ENCODE measurements at places on chromosomes 3 and 15.
A peak's percentile ranks its signal among the peaks of the same experiment; 100 is the strongest.

GRCh38 chr15:44243829-44244228 is 44.7 kb upstream of the GOLM2 start:
- DNase-seq = no peak

GRCh38 chr3:123311201-123311600 is 109.5 kb downstream of the SEC22A start:
- DNase-seq = no peak

GRCh38 chr15:51838270-51838669 is 8.8 kb downstream of the TMOD3 start:
- DNase-seq = no peak

GRCh38 chr15:32778391-32779176 is 60.8 kb downstream of the GREM1 start:
- peak; percentile 30 for DNase-seq

GRCh38 chr3:19901337-19901736 is 32.7 kb downstream of the EFHB start:
- no peak for DNase-seq

Measured in fibroblast of mammary gland (primary cell).